ENCODE measurements at places on chromosomes 2 and 18.

DNA sequence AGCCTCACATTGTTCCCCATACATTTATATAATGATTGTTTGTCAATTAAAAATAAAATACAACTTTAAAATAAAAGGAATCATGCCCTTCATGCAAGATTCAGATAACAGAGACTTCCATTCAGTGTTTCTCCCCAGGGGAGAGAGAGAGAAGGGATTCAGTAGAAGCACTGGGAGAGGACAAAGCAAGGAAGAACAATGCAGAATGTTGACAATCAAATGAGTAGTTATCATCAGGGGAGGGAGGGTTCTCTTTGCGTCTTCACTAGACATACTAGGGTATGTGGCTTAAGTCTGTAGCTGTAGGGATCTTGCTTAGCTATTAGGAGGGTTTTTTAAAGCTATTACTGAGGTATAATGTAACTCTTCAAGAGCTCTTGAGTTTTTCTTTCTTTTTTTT is 30.7 kb downstream of the FSHR start:
- DNase-seq = no peak

GRCh38 chr2:234967870-234968208 is 16.0 kb downstream of the SH3BP4 start:
- no peak for DNase-seq

DNA sequence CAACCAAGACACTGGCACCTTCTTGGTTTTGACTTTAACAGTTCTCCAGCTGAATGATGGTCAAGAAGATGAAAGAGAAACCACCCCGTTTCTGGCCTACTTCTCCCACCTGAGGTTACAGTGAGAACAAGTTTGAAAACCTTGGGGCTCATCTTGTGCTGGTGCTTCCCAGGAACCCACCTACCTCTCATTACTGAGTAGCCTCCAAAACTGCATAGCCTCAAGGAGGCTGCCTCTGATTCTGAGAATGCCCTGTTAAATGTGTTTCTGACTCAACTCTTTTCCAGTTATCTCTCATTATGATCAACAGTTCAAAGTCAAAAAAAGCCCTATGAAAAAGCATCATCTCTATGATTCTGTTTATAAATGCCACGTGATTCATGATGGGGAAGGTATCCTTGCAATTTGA is 121.9 kb downstream of the CACNB4 start:
- DNase-seq = no peak

DNA sequence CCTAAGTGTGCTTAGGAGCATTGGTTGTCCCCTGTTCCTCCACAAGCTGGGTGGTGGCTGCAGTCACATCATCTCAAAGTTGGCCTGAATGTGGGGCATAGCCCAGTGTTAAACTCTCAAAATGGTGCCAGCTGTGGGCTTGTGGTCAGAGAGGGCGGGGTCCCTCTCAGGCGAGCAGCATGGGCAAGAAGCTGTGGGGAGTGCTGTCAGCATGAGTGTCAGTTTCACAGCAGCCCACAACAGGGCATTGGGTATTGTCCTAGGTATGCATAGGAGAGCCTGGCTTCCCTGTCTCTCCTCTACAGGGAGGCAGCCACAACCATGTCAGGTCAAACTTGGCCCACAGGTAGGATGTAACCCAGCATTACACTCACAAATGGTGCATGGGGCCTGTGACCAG is 285.6 kb upstream of the THSD7B start:
- DNase-seq = no peak

DNA sequence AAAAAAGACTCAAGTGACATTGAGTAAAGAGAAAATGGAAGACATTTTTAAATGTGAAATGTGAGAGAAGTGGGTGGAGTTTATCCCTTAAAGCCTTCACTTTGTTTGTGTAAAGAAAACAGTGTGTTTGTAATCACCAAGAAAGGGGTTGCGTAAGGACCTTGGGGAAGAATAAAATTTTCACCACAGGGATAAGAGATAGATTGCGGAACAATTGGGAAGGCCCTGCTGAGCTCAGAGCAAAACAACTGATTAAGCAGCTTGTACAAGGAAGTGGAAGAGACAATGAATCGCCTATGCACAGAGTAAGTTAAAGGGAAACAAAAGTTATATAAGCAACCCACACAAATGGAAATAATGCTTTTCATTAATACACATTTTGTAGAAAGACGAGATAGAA is 327.7 kb downstream of the RAD51AP2 start:
- DNase-seq = no peak

- no peak for DNase-seq
Measured at GRCh38 chr2:60818272-60818671, 62.2 kb downstream of the PAPOLG start.

GRCh38 chr2:215799194-215799593 is 214.2 kb downstream of the MREG start:
- DNase-seq = no peak

DNA sequence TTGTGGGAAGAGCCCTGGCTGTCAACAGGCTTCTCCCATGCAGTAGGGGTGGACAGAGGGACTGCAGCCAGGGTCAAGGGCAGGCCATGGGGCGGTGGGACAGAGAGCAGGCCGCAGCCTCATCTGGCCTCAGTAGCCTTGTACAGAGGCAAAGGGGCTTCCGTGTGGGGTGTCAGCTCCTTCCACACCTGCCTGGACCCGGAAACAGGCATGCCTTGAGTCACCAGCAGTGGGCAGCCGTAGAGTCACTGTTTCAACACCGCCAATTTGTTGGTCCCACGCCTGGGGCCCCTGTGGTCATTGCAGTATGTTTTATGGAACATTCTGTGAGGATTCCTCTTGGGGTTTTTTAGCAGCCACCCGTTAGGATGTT is 173.0 kb downstream of the SMAD7 start:
- no peak for DNase-seq

DNA sequence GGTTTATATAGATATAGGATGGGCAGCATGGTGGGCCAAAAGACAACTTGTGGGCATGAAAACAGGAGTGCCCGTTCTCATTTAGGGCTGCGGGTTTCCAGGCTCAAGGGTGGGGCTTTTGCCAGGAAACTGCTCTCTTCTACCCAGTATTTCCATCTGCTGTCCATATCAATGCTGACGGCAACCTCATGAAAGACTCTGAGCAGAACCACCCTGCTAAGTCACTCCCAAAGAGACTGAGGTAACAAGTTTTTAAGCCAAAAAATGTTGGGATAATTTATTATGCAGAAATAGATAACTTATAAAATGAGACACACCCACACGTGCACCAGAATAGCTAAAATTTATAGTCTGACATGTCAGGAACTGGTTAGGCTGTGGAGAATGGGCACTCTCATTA is 36.1 kb upstream of the MPPE1 start:
- DNase-seq = no peak

DNA sequence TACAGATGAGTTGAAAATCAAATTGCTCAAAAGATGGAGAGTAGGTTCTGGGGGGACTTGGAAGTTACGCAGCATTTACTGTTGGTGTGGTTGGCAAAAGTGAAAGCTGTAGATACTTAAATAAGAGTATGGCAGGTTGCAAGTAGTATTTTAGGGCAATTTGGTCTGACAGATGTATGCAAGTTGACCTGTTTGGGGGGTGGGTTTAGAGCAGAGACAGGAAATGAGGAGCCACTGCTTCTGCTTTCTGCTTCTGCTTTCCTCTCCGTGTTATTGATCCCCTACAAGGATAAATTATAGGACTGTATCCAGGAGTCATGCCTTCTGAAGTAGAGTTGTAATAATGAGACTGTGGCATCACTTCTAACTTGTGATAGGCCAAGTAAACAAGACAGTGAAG is 71.2 kb downstream of the EPAS1 start:
- DNase-seq = no peak

GRCh38 chr18:58966005-58966677 is 101.5 kb downstream of the ZNF532 start:
- no peak for DNase-seq
